ENCODE measurements at places on chromosomes 13 and 19.
A peak's percentile ranks its signal among the peaks of the same experiment; 100 is the strongest.

GRCh38 chr13:105406551-105406950, 1128.9 kb downstream of the EFNB2 start:
- H3K4me3 ChIP-seq = no peak overlapping the region
- no peaks in the 10 kb centered on the region for H3K27me3 ChIP-seq
- no peak for DNase-seq
- no peaks in the 10 kb centered on the region for H3K4me1 ChIP-seq

DNA sequence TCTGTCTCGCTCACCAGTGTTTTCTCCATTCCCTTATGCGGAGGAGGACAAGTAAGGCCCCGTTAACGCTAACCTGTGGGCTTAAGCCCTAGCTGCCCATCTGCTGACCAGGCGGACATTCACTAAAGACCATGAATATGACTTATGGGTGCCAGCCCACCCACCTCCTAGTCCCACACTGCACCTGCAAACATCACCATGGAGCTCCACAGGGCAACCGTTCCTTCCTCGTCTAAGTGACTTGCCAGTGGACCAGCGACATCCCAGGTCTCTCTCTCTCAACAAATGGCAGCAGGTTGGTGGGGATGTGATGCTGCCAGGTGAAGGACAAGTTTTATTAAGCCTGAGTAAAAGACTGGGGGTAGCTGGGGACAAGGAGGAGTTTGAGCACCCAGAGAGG, 55.2 kb downstream of the CCDC70 start:
- H3K27ac ChIP-seq = no peak overlapping the region
- no peaks in the 10 kb centered on the region for H3K27me3 ChIP-seq
- H3K4me1 ChIP-seq = no peaks in the 10 kb centered on the region
- no peaks in the 10 kb centered on the region for H3K36me3 ChIP-seq
- H3K4me3 ChIP-seq = no peak overlapping the region

DNA sequence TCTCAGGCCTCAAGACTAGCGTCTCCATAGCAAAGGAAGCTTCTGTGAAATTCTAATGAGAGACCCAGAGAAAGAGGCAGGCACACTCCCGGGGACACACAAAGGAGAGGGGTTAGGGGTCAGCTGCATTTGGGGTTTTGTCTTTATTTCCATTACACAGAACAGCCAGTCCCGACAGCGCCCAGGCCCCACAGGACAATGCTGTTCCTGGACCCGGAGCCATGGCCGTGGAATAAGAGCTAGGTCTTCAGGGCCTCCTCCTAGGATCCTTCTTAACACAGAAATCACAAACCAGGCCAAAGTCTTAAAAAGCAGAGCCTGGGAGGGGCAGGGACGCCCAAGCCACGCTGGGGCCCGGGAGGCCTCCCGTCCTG, 22.8 kb downstream of the KCTD15 start:
- H3K4me1 ChIP-seq = peaks cover 70% of the 10 kb centered on the region
- no peaks in the 10 kb centered on the region for H3K27me3 ChIP-seq
- peak overlapping the region; percentile 35 for H3K4me3 ChIP-seq
- H3K36me3 ChIP-seq = peaks cover under 1% of the 10 kb centered on the region
- DNase-seq = no peak

DNA sequence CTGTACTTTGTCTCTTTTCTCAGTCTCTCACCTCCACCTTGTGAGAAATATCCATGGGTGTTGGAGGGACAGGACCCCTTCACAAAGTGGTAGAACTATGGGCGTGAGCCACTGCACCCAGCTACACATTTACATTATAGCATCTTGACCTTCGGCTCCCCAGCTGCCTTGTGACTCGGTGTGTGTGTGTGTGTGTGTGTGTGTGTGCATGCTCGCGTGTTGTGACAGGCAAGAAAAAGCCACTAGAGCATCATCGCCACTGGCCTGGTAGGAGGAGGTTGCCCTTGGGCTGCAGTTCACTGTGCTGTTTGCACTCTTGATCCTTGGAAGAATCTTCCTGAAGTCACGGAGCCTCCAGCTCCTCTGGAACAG, 13.7 kb upstream of the ZNF888 start:
- DNase-seq = no peak
- H3K27me3 ChIP-seq = no peaks in the 10 kb centered on the region
- no peak overlapping the region for H3K27ac ChIP-seq
- peaks cover 28% of the 10 kb centered on the region for H3K36me3 ChIP-seq

DNA sequence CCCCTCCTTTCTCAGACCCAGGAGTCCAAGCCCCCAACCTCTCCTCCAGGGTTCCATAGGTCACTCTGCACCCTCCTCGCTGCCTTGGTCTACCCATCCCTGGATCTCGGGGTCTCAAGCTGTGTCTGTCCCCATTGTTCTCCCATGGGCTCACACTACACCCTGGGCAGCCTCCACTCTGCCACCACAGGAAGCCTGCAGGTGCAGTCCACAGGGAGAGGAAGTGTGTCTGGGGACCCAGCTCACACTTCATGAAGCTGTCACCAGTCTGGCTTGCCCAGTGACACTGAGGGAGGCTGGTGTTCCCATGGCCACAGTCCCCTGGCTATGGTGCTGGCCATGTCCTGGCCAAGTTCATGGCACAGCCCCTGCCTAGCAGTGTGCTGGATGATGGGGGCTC, 5.3 kb downstream of the NECTIN2 start:
- H3K27ac ChIP-seq = no peak overlapping the region
- no peak for DNase-seq
- H3K27me3 ChIP-seq = no peaks in the 10 kb centered on the region
- H3K4me1 ChIP-seq = peaks cover 10% of the 10 kb centered on the region

DNA sequence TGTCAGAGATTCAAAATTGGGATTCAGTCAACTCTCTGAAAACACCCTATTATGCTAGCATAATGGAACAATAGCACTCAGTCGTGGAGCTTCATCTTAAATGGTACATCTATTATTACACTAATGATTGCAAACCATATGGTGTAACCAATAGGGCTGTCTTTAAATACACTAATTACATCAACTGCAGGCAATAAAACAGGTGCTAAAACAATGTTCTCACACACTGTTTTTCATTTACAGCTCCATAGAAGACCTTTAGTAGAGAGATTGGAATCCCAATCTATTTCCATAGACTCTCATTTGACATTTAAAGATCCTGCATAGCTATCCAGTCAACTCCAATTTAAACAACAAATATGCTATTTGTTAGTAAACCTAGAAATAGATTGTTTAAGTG, 1917.4 kb downstream of the OLFM4 start:
- H3K27ac ChIP-seq = no peak overlapping the region
- no peaks in the 10 kb centered on the region for H3K27me3 ChIP-seq
- no peaks in the 10 kb centered on the region for H3K4me1 ChIP-seq
- H3K36me3 ChIP-seq = no peaks in the 10 kb centered on the region

DNA sequence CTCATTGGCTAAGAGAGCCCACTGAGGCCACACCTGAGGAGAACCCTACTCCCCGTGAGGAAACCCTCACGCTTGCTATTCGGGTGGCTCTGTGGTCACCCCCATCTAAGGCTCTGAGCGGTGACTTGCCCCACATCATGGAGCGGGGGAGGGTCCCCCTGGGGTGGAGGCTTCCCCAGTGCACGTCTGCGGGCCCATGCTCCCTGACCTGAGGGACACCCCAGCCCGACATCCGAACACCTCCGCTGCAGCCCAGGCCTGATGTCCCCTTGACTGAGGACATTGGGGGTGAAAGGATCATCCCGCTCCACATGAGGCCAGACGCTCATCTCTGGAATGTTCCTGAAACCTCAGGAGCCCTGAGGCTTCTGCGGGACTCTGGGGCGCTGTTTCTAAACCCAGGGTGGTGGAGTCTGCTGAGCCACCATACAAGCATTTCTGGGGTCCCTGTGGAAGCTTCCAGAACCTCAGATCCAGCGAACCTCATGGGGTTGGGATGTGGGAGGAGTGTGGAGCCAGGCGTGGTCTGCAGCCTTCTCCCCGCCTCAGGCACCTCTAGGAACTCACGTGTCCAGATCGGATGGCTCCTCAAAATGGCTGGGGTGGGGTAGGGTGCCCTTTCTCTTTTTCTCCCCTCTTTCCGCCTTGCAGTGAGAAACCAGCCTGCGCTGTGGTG, 19.9 kb downstream of the TMED1 start:
- H3K36me3 ChIP-seq = peaks cover 99% of the 10 kb centered on the region
- no peaks in the 10 kb centered on the region for H3K27me3 ChIP-seq
- DNase-seq = no peak
- H3K27ac ChIP-seq = peak overlapping the region; percentile 55
- H3K4me3 ChIP-seq = no peak overlapping the region
- H3K4me1 ChIP-seq = peaks cover 42% of the 10 kb centered on the region

GRCh38 chr13:99467764-99468163, 33.5 kb upstream of the TM9SF2 start:
- H3K36me3 ChIP-seq = no peaks in the 10 kb centered on the region
- H3K27ac ChIP-seq = no peak overlapping the region
- no peak overlapping the region for H3K4me3 ChIP-seq
- H3K27me3 ChIP-seq = no peaks in the 10 kb centered on the region
- DNase-seq = no peak

DNA sequence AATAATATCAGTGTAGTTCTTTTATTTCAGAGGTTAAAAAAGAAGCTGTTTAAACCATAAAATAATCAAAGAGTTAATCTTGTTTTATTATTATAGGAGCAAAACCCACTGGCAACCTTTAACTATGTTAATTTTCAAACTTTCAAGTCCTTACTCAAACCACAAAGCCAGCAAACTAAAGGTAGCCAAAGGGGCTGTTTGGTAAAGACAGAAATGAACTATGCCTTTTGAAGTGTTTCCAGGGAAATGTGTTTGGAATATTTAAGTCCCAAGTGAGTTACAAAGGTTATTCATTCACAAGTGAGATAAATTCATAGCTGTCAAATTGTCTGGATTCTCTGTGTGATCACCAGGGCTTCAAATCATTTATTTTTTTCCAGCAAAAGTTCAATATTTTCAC, 264.7 kb downstream of the MZT1 start:
- no peak overlapping the region for H3K4me3 ChIP-seq
- no peaks in the 10 kb centered on the region for H3K36me3 ChIP-seq
- DNase-seq = no peak
- peaks cover 6% of the 10 kb centered on the region for H3K4me1 ChIP-seq
- no peak overlapping the region for H3K27ac ChIP-seq
- H3K27me3 ChIP-seq = no peaks in the 10 kb centered on the region

DNA sequence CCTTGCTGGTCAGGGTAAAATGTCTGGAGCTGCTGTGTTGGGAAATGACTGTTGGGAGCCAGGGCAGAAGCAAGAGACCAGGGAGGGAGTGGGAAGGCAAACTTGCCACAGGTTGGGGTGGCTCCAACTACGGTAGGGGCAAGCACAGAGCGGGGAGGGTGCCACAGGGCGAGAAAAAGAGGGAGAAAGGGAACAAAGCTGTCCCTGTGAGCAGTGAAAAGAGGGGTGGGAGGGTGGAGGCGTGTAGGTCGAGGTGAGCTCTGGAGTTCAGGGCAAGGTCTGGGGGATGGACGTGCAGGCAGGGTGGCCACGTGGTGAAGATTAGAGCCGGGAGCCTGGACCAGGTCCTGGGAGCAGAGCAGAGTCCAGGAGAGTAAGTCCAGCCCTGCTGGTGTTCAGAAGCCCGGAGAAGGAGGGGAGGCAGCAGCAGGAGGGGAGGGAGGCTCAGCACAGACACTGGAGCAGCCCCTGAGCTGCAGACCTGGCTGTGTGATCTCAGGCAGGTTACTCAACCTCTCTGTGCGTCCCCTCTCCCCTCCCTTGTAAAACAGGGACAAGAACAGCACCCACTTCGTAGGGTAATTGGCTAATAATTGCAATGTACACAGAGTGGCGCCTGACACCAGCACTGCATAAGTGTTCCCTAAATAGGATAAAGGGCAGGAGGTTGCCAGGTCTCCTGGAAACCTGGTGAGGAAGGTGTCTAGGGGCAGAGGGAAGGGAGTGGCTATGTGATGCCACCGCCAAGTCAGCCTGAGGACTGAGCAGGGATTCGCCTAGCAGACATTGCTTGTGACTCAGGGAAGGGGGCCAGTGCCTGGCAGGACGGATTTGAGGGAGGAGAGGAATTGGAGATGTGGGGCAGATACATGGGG, 3.2 kb upstream of the POLR2E start:
- H3K36me3 ChIP-seq = peaks cover 7% of the 10 kb centered on the region
- no peak for DNase-seq
- peak overlapping the region; percentile 89 for H3K27ac ChIP-seq

- no peak for DNase-seq
- no peak overlapping the region for H3K27ac ChIP-seq
- H3K27me3 ChIP-seq = no peaks in the 10 kb centered on the region
- H3K4me1 ChIP-seq = no peaks in the 10 kb centered on the region
Measured at GRCh38 chr13:101817898-101818297, 365.4 kb downstream of the ITGBL1 start.

- no peaks in the 10 kb centered on the region for H3K4me1 ChIP-seq
- peaks cover 22% of the 10 kb centered on the region for H3K27me3 ChIP-seq
- no peak for DNase-seq
- H3K36me3 ChIP-seq = peaks cover 76% of the 10 kb centered on the region
Measured at GRCh38 chr19:50252111-50252886, 48.9 kb downstream of the MYH14 start.

DNA sequence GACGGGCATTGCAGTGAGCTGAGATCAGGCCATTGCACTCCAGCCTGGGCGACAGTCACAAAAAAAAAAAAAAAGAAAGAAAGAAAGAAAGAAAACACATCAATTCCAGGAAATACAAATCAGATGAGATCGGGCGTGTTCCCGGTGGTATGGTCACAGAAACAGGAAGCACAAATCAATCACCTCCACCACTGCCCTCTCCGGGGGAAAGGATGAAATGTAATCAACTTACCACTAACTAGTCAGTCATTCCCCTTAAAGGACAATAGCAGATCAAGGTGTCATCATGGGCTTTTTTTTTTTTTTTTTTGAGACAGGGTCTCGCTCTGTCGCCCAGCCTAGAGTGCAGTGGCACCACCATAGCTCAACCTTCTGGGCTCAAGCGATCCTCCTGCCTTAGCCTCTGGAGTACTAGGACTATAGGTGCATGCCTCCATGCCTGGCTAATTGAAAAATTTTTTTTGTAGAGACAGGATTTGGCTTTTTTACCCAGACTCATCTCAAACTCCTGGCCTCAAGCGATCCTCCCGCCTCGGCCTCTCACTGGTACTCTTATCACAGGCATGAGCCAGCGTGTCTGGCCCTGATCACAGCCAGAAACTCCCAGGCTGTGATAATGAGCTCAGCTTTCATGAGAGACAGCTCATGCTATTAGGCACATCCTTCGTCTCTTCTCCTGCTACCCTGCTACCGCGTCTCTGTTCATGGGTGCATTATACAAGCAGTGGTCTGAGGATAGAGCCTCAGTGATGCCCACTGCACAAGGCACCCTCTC, 6.8 kb upstream of the DPRX start:
- H3K4me3 ChIP-seq = no peak overlapping the region
- no peaks in the 10 kb centered on the region for H3K27me3 ChIP-seq
- DNase-seq = no peak
- H3K27ac ChIP-seq = no peak overlapping the region
- H3K4me1 ChIP-seq = peaks cover 5% of the 10 kb centered on the region

GRCh38 chr13:46168341-46168740, 13.6 kb downstream of the LCP1 start:
- no peaks in the 10 kb centered on the region for H3K4me1 ChIP-seq
- H3K36me3 ChIP-seq = no peaks in the 10 kb centered on the region
- no peak overlapping the region for H3K27ac ChIP-seq
- no peak for DNase-seq
- no peak overlapping the region for H3K4me3 ChIP-seq

- no peak overlapping the region for H3K4me3 ChIP-seq
- DNase-seq = no peak
- H3K36me3 ChIP-seq = no peaks in the 10 kb centered on the region
Measured at GRCh38 chr13:96223231-96223630, 133.3 kb downstream of the HS6ST3 start.
